ENCODE measurements at places on chromosomes 7 and 10.

- no peak for DNase-seq
Observed at GRCh38 chr7:12729112-12729511, 41.7 kb downstream of the ARL4A start.

DNA sequence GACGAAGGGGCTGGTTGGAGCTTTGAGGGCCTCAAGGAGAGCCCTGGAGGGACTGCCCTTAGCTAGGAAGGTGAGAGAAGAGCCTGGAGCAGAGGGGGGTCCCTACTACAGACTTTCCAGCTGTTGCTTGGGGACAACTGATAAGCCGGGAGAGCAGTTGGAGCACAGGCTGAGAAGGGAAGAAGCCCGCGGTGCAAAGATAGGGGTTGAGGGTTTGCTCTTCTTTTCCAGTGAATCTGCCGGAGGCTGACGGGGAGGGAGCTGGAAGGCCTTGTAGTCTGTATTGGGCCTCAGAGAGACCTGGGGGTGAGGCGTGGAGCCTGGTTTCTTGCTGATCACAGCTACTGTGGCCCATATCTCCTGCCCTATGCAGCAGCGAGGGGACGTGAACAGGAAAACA lies 23.7 kb downstream of the CYP26A1 start:
- no peak for DNase-seq

- no peak for DNase-seq
Observed at GRCh38 chr10:7045891-7046599, 364.8 kb downstream of the SFMBT2 start.

- DNase-seq, result no peak
Observed at GRCh38 chr10:96645191-96645721, 58.4 kb upstream of the TM9SF3 start.

GRCh38 chr7:143391462-143392404 lies 10.6 kb downstream of the ZYX start:
- DNase-seq, result no peak

- no peak for DNase-seq
Observed at GRCh38 chr10:102422545-102423129, 2.0 kb downstream of the FBXL15 start.

DNA sequence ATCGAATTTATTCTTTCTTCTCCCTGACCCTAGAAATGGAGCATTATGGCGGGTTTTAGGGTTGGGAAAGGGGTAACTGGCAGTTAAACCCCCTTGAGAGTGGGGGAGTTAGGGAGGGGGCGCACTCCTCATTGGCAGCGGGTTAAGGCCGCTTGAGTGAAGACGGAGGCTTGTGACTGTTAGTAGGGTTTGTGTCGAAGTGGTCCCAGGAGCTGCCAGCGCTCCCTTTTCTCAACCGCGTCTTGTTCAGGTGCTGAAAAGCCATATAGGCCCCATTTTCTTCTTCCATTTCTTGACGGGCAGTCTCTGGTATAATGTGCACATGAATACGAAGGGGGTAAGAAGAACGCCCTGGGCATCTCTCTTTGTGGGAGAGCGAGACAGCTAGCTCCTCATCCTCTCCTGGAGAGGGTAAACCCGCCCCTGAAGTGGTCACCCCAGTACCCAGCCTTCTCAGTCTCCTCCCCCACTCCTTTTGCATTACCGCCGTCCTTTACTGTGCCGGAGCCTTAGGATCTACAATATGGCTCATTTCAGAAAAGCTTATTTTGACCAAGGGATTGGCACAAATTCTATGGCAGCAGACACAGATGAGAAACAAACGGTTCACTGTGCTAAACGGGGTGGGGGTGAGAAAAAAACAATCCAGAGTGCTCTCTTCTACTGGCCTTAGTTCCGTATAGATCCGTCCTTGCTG lies 836 bp downstream of the KMT2E start:
- no peak for DNase-seq

- no peak for DNase-seq
Observed at GRCh38 chr7:5700391-5700985, 81.0 kb downstream of the RNF216 start.

DNA sequence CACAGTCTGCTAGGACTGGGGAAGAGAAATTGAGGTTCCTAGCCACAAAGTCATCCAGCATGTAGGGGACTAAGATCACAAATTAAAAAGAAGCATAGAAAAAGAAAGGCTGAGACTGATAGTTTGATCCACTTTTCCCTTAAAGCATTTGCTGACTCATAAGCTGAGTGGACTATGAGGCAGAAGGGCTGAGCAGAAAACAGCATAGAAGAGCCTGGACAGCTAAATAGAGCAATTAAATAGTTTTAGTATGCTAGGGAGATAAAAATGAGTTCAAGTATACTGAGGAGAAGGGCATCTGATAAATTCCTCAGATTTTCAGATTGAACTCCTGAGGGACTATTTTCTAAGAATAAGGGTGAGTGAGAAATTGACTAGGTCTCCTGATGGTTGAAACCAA lies 155.9 kb upstream of the EGR2 start:
- no peak for DNase-seq

GRCh38 chr7:21169667-21170580 lies 258.0 kb upstream of the SP4 start:
- DNase-seq, result no peak

DNA sequence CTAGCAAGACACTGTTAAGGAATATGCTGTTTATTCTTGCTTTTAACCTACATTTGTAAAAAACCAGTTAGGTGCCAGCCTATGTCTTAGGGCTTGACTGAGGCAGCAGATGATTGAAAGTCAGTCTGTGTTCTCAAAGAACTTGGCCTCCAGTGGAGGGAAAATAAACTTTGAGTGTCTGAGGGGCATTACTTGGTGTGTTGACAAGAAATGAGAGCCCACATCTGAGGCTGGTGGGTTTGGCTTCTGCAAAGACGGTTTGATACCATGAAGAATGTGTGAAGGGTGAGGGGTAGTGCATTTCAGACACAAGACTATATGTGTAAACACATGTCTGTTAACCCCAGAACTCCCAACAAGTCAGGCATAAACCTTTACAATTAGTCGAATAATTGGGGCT lies 28.5 kb downstream of the CCSER2 start:
- no peak for DNase-seq

- no peak for DNase-seq
Observed at GRCh38 chr10:50951365-50951764, 65.9 kb upstream of the A1CF start.

GRCh38 chr10:62323751-62324150 lies 50.4 kb upstream of the ZNF365 start:
- no peak for DNase-seq

- no peak for DNase-seq
Observed at GRCh38 chr7:45103958-45104843, 7.3 kb downstream of the TBRG4 start.

- no peak for DNase-seq
Observed at GRCh38 chr10:32976338-32976737, 18.3 kb upstream of the ITGB1 start.

DNA sequence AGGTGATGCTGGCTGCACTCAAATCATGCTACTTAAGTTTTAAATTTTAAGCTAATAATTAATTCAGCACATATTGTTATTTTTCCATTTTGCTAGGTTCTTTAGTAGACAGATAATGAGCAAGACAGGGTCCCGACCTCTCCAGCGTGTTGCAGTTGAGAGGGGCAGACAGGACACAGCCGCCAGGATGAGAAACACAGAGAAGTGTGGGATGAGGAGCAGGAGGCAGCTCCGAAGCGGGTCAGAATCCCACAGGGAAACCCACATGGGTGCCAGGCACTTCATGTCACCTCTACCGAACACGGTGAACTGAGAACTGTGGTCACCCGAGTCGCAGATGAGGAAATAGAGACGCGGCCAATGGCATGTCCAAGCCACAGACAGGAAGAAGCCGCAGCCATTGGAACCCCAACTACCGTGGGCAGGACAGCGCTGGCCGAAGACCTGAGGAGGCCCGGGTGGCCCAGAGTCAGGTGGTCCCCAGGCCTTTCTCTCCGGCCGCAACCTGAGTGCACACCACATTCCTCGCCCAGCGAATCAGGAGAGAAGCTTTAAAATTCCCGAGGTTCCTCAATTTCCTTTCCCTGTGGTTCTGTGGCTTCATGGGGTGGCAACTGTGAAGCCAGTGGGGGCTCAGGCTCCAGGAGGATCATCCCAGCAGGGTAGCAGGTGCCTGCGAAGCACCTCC lies 213.0 kb downstream of the DNAJB6 start:
- no peak for DNase-seq

DNA sequence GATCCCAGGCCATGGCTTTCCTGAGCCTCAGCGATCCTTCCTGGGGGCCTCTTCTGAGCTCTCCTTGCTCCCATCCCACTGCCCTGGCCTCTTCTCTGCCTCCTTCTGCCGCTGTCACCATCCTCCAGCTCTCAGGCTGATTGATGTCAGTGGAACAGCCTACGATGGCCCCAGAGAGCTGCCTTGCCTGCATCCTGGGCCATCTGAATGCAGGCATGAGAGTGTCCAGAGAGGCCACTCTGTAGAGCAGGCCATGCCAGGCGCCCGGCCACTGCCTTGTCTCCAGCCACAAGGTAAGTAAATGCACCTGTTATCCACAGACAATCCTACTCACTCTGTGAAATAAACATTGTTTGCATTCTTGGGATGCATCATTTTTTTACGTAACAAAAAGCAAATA lies 171.4 kb upstream of the PPP2R2D start:
- no peak for DNase-seq

DNA sequence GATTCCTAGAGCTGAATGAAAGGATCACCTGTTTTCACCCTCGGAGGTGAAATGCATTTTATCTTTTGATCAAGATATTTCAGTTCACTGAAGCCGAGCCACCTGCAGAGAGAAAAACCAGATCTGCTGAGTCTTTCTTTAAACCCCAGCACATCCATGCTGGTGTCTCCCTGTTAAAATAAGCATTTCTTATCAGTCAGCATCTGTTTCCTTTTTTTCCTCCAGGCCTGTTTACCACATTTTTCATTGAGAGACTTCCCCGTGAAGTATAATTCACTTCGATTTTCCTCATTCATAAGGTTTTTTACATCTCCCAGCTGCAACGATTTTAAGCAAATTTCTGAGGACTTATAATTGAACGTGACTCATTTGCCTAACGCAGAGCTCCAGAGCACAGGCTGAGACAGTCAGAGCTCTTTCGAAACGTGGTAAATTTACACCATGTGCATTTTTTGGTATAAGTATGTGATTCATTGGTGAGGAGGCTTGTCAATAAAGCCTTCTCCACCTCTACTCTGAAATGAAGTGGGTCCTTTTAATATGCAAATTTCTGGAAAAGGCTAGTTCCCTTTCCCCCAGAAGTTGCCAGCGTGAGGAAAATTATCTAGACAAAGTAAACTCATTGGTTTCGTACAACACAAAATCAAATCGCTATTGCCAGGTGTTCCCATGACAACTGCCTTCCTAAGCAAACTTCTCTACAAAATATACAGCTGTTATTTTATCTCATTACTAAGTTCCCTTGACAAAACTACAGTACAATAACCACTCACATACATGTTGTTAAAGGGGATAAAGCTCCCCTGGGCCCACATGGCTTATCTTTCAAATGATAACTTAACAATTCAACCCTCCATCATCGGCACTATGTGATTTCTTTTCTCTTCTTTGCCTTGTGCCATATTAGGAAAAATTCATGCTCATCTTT lies 374.8 kb upstream of the AKR1E2 start:
- no peak for DNase-seq

DNA sequence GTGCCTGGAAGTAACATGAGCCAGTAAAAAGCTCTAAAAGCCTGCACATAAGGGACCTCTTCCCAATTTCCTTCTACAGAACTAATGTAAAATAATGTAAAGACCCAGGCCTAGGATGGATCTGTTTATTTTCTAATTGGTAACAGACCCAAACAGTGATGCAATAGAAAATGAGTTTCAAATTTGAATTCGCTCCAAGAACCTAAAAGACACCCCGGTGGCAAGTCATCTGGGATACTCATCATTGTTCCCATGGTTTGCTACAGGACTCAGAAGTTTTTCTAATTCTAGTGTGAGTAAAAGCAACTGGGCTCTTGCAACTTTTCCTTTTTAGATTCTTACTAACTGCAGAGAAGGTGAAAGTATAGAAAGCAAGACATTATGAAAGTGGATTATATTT lies 271.3 kb upstream of the CACNA2D1 start:
- DNase-seq, result no peak

DNA sequence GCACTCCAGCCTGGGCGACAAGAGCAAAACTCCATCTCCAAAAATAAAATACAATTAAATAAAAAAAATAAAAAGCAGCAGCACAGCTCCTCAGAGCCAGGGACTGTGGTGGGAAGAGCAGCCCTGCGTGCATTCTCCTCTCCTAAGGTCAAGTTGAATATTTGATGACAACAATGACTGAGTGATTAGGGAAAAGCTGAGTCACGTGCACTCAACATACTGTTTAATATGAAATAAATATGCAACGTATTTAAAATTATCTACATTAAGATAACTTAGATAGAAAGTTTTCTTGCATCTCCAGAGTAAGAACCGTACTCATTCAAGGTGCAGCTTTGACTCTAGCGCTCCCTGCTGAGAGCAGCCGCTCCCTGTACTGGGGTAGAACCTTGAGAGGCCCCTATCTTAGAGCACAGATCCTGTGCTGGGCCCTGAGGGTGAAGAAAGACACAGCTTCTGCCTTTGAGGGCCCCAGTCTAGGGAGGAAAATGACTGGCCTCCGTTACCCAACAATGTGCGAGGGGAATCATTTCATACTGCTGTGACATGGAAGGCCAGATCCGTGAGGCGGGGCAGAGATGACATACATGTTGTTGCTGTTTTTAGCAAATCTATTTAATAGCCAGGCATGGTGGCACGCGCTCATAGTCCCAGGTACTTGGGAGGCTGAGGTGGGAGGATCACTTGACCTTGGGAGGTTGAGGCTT lies 81.1 kb downstream of the SVIL start:
- DNase-seq, result no peak
